SK-N-SH (cell line): ENCODE measurements at places on chromosomes 4 and X. TPM values are rescaled to one million over a fixed set of nuclear protein-coding genes. Genes with fewer than 3 reads are reported as not detected.

GRCh38 chrX:13471269-13471668 lies 98.1 kb upstream of the EGFL6 start:
- H3K4me1 ChIP-seq: peaks cover 6% of the 10 kb centered on the region; the same call in 1 of the 2 replicates
- no peak overlapping the region for H3K4me3 ChIP-seq
- H3K36me3 ChIP-seq: no peaks in the 10 kb centered on the region

DNA sequence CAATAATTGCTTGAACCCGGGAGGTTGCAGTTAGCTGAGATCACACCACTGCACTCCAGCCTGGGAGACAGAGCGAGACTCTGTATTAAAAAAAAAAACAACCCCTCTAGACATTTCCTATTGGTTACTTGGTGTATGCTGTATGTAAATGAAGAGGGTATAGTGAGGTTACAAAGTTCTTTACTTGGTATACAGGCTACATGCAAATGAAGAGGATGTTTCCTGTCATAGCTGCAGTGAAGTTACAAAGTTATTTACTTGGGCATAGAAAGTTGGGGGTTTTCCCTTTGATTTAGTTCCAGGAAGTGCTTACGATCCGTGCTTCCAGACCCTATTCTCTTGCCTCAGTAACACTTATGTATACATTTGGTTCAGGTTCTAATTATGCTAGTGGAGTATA lies 38.4 kb upstream of the CLNK start:
- H3K27me3 ChIP-seq: no peaks in the 10 kb centered on the region
- H3K36me3 ChIP-seq: no peaks in the 10 kb centered on the region
- no peak overlapping the region for H3K27ac ChIP-seq
- no peak for DNase-seq
- no peaks in the 10 kb centered on the region for H3K4me1 ChIP-seq
- no peak overlapping the region for H3K4me3 ChIP-seq

- no peak overlapping the region for H3K27ac ChIP-seq
- H3K4me1 ChIP-seq: peaks cover 7% of the 10 kb centered on the region; the same call in 1 of the 2 replicates
- no peaks in the 10 kb centered on the region for H3K27me3 ChIP-seq
- no peak overlapping the region for H3K4me3 ChIP-seq
- H3K36me3 ChIP-seq: no peaks in the 10 kb centered on the region
- DNase-seq: no peak
These were observed 45.6 kb upstream of the GPR78 start for GRCh38 chr4:8534611-8535010.

- H3K36me3 ChIP-seq: no peaks in the 10 kb centered on the region
- no peaks in the 10 kb centered on the region for H3K4me1 ChIP-seq
- H3K27ac ChIP-seq: no peak overlapping the region
- H3K4me3 ChIP-seq: no peak overlapping the region
These were observed 212.6 kb upstream of the AGTR2 start for GRCh38 chrX:115957862-115958490.

DNA sequence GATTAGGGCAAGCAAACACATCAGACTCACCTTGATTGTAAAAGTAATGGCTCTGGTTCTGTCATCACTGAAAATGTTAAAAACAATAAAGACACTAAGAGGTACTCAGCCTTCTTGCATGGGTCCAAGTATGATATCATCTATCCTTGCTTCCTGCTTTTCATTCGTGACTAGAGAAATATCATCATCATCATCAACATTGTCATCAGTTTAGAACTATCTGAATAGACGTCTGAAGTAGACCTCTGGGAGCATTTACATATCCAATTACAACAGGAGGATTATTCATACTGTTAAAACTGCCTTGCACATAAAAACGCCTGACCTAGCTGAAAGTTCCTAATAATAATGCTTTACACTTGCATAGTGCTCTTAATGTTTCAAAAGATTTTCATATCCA lies 9.8 kb upstream of the FRAS1 start:
- H3K36me3 ChIP-seq: no peaks in the 10 kb centered on the region
- H3K4me1 ChIP-seq: no peaks in the 10 kb centered on the region
- no peak for DNase-seq
- H3K27ac ChIP-seq: no peak overlapping the region
- no peak overlapping the region for H3K4me3 ChIP-seq

DNA sequence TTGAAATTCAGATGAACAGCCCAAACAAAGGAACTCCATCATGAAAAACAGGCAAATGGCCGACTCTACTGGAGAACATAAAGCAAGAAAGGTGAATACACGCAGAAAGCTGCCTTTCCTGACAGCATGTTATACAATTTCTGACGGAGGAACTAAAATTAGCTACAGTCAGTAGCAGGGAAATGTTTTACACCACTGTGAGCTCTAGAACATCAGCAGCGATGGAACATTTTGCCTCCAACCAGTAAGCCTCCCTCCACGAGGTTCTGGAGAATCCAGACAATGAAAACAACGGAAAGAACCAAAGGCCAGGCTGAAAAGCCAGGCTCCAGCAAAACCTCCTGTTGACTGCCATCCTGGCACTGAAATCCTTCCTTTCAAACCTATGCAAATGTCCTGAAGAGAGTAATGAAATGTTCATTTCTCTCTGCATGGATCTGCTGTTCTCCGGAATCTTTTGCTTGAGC lies 78.9 kb downstream of the IRF2 start:
- no peak for DNase-seq
- no peak overlapping the region for H3K27ac ChIP-seq
- H3K36me3 ChIP-seq: peaks cover 69% of the 10 kb centered on the region
- no peak overlapping the region for H3K4me3 ChIP-seq
- H3K27me3 ChIP-seq: no peaks in the 10 kb centered on the region
- no peaks in the 10 kb centered on the region for H3K4me1 ChIP-seq

GRCh38 chr4:164902608-164903007 lies 25.6 kb downstream of the APELA start:
- peaks cover 8% of the 10 kb centered on the region; the same call in 1 of the 2 replicates for H3K27me3 ChIP-seq
- DNase-seq: no peak
- no peaks in the 10 kb centered on the region for H3K36me3 ChIP-seq
- H3K4me1 ChIP-seq: no peaks in the 10 kb centered on the region

DNA sequence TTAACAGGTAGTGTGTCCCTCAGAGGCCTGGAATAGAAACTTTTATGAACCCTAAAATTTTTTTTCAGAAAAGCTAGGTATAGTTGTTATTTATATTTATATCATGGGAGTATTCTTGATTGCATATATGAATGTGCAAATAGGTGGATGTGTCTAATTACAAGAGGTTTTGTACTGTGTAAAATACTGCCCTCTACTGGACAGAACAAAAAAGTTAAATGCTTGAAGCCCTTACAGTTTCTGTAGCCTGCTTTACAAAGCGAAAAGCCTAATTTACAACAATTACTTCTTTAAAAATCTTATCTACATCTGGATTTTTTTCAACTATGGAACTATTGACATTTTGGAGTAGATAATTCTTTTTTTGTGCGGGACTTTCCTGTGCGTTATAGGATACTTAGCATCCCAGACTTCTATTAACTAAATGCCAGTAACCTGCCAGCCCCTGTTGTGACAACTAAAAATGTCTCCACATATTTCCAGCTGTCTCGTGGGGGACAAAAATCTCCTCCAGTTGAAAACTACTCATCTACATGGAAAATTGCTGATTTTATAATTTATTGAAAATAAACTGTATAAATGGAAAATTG lies 35.1 kb downstream of the ENPEP start:
- no peaks in the 10 kb centered on the region for H3K36me3 ChIP-seq
- H3K27me3 ChIP-seq: no peaks in the 10 kb centered on the region
- H3K27ac ChIP-seq: no peak overlapping the region
- no peaks in the 10 kb centered on the region for H3K4me1 ChIP-seq
- DNase-seq: peak; percentile 40
- H3K4me3 ChIP-seq: no peak overlapping the region; the same call in 1 of the 2 replicates

DNA sequence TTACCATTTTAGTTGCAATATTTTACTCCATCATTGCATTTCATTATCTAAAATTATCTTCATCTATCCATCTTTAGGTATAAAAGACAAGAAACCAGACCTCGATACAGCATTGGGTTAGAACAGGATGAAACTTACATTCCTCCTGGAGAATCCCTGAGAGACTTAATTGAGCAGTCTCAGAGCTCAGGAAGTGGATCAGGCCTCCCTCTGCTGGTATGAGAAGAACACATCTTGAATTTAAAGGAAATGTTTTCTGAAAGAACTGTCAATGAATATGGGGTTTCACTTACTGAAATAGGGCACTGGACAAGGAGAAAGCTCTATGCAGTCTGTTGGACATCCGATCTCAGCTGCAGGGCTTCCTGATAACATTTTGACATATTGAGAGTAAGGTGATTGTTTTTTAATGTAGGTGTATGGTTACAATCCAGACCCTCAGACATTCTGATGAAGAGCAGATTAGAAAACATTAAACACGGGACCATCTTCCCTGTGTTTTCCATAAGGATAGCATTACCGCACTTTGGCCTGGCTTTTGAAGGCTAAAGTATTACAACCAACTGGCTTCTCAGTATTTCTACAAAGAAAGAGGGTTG lies 367.2 kb downstream of the BMPR1B start:
- no peak overlapping the region for H3K4me3 ChIP-seq
- DNase-seq: peak; percentile 36
- H3K36me3 ChIP-seq: no peaks in the 10 kb centered on the region
- H3K4me1 ChIP-seq: peaks cover 9% of the 10 kb centered on the region
- no peak overlapping the region for H3K27ac ChIP-seq
- no peaks in the 10 kb centered on the region for H3K27me3 ChIP-seq

- no peak overlapping the region for H3K4me3 ChIP-seq
- no peaks in the 10 kb centered on the region for H3K27me3 ChIP-seq
- H3K36me3 ChIP-seq: no peaks in the 10 kb centered on the region
- no peaks in the 10 kb centered on the region for H3K4me1 ChIP-seq
These were observed 506.9 kb upstream of the FAM47C start for GRCh38 chrX:36501169-36501702.

DNA sequence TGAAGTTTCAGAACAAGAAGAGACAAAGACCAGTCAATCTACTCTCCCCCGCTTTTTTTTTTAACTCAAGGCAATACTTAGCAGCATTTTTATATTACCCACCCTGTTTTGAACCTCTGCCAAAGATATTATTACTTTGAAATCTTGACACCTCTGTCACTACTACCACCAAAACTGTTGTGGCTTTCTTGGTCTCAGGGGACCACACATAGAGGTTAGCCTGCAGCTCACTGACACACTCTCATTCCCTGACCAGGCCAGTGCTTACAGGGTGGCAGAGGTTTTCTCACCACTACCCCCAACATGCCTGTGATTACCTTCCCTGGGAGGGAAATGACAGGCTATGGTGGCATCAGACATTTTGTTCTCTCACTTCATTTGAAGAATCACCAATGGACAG lies 137.4 kb upstream of the STIM2 start:
- DNase-seq: no peak
- H3K27ac ChIP-seq: no peak overlapping the region
- no peak overlapping the region for H3K4me3 ChIP-seq
- no peaks in the 10 kb centered on the region; the same call in 1 of the 2 replicates for H3K4me1 ChIP-seq

- H3K36me3 ChIP-seq: no peaks in the 10 kb centered on the region
- DNase-seq: no peak
- H3K4me1 ChIP-seq: no peaks in the 10 kb centered on the region
These were observed 61.9 kb upstream of the CLDN34 start for GRCh38 chrX:9905288-9905687.

DNA sequence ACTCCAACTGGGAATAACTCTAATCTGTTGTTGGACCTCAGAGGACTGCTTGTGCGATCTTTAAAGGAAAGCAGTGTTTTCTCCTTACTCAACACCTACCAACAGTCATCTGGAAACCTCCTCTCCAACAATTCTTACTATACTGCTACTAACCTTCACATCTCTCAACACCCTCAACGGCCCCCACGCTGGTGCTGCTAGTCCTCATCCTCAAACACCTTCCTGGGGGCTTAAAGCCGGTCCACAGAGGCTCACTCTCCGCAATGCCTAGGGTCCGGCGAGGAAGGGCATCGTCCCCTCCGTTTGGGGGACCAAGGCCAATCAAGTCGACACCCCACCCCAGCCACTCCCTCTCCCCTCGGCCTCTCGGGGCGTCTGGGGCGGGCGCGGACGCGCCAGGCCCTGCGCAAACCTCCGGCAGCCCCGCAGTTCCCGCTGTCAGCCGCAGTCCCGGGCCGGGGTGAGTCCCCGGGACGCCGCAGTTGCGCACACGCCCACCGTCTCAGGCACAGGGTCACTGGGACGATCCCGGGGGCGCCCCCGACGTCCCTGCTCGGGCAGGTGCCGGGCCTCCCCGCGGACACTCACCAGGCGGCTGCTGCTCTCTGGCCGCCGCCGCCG lies 418 bp downstream of the TAB3 start:
- H3K4me3 ChIP-seq: peak overlapping the region; percentile 67
- DNase-seq: no peak
- H3K36me3 ChIP-seq: no peaks in the 10 kb centered on the region
- peak overlapping the region; percentile 53; the same call in 1 of the 2 replicates for H3K27ac ChIP-seq
- peaks cover 4% of the 10 kb centered on the region for H3K4me1 ChIP-seq
- no peaks in the 10 kb centered on the region for H3K27me3 ChIP-seq

DNA sequence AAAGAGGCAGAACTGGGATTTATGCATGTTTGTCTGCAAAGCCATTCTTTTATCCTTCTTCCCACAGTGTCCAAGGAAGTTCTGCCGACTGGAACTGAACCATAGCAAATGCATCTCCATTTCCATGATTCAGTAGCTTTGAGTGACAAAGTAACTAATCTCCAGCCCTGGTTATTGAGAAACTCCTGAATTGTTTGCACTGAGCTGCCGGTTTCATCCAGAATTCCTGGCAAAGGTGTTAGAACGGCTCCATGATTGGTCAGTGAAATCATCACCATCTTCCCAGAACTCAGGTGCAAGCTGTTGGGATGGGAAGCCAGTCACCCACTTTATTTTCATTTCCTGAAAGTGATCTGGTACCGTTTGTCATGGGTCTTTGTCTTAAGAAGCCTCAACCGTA lies 47.0 kb upstream of the SLC34A2 start:
- H3K36me3 ChIP-seq: no peaks in the 10 kb centered on the region
- no peaks in the 10 kb centered on the region; the same call in 1 of the 2 replicates for H3K27me3 ChIP-seq
- no peak for DNase-seq
- no peaks in the 10 kb centered on the region for H3K4me1 ChIP-seq
- no peak overlapping the region for H3K4me3 ChIP-seq

- H3K4me1 ChIP-seq: peaks cover 17% of the 10 kb centered on the region
- H3K36me3 ChIP-seq: no peaks in the 10 kb centered on the region
- peak; percentile 24 for DNase-seq
- H3K27ac ChIP-seq: no peak overlapping the region
- H3K27me3 ChIP-seq: no peaks in the 10 kb centered on the region; the same call in 1 of the 2 replicates
These were observed 211.9 kb upstream of the UGT8 start for GRCh38 chr4:114386637-114387233.

DNA sequence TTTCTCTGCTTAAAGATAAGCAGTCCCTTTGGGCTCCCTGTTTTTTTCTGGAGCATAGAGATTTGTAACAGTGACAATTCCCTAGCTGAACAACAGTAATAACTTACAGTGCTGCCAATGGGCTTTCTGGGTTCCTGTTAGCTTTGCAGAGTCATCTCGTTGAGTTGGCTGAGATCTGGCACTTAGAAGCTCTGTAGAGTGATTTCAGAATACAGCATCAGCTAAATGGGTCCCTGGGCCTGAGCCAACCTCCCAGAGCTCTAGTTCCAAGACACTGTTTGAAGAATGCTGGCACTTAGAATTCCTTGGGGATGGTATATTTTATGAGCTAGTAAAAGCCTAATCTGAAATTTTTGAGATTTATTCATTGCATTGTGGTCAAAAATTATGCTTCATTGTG lies 43.5 kb upstream of the SERTM2 start:
- peaks cover 3% of the 10 kb centered on the region; the same call in 1 of the 2 replicates for H3K4me1 ChIP-seq
- no peak overlapping the region for H3K4me3 ChIP-seq
- no peaks in the 10 kb centered on the region for H3K36me3 ChIP-seq
- no peak for DNase-seq
- H3K27me3 ChIP-seq: no peaks in the 10 kb centered on the region

The CHRNA9 gene
- polyA plus RNA-seq: 0.05 and 0.26 TPM in 2 replicates

The PNMA5 gene
- polyA plus RNA-seq: not detected in 2 replicates

The NWD2 gene
- not detected in 2 replicates for polyA plus RNA-seq

The FRMPD4 gene
- 0.02 TPM in 1 of 2 replicates, not detected in the other for polyA plus RNA-seq

The ADH1A gene
- not detected in 2 replicates for polyA plus RNA-seq

The NLGN3 gene
- polyA plus RNA-seq: 4.4 and 5.3 TPM in 2 replicates

The TMEM150C gene
- polyA plus RNA-seq: 1.0 and 1.3 TPM in 2 replicates

The XPNPEP2 gene
- 0.19 and 0.21 TPM in 2 replicates for polyA plus RNA-seq
